Stimulated activated CD4-positive, alpha-beta T cell treated with anti-CD3 and anti-CD28 coated beads, Interleukin-4, amount 100 ng/mL, for 48 hours (primary cell): ENCODE measurements at places on chromosomes 6 and 20.

- no peak for DNase-seq
Measured at GRCh38 chr6:170317718-170318117, 11.2 kb downstream of the FAM120B start.

DNA sequence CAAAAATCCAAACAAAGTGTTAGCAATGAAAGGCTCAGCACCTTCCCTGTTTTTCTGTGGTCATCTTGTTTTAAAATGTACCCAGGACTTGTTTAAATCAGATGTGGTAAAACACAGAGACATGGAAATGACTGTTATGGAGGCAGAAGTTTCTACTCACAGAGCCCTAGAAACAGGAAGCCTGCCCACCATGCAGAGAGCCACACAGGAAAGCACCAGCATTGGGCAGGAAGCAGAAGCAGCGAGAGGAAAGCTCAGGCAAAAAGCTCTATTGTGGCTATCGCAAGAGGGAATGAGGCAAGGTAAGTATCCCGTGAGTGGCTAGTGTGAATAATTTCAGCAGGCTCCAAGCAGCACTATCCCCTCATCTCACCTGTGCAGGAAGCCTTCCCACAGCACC is 42.8 kb downstream of the GPR6 start:
- DNase-seq = no peak

DNA sequence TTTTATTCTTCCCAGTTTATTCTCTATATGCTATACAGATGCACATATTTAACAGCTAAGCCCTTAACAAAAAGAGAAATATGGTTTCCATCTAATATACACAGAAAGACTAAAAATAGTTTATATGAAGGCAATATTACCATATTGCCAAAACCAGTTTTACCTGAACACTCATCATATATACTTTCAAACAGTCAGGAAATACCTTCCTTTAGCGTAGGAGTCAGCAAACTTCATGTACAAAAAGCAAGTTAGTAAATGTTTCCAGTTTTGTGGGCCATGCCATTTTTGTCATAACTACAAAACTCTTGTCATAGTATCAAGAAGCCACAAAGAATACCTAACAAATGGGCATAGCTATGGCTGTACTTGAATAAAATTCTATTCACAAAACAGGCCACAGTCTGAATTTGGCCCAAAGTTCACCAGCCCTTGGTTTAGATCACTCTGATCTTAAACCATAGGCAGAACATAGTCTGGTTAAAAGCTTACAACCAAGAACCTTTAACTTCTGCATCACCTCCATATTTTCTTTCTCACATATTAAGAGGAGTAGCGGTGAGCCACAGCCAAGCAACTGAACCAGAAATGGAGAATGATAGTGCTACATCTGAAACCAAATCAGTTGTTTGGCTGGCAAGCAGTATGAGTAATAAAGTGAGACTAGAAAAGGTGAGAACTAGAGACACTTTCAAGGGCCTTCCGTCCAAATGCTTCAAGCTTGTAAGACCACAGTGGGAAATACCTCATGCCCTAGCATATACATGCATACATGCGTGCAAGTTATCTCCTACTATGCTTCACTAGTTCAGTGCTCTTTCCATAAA is 116.6 kb downstream of the PTPRK start:
- DNase-seq = no peak

DNA sequence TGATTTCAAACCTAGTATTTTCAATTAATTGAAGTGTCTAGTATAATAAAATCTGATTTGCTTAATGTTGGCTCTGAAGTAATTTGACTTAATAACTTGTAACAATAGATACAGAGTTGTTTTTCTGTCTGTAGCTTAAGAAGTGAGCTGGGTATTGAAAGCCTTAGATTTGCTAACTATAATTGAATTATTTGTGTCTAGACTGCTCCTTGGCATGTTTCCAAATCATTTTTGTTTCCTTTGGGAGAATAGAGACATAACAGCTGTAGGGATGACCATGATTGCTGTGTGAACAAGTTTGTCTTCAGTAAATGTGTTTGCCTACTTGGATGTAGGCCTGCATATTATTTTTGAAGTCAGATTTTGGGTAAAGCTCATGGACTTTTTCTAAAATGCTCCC is 115.4 kb downstream of the SCAF8 start:
- no peak for DNase-seq

- DNase-seq = no peak
Measured at GRCh38 chr20:2245637-2246036, 50.2 kb upstream of the TGM3 start.

DNA sequence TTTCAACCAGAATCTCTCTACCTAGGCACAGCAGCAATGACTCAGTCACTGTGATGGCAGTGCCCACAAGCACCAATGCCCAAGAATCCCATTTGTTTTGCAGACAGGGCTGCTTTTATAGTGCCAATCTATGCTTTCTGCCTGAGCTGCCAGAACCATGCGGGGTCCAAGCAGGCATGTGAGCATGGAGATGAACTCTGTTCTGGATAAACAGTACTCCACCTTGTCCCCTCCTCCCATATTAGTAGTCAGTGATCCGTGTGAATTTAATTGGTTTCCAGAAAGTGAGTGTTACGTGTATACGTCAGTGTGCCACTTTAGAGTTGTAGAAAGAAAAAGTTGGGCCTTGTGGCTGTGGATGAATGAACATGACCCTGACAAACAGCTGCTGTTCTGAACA is 79.4 kb downstream of the SASH1 start:
- DNase-seq = no peak

DNA sequence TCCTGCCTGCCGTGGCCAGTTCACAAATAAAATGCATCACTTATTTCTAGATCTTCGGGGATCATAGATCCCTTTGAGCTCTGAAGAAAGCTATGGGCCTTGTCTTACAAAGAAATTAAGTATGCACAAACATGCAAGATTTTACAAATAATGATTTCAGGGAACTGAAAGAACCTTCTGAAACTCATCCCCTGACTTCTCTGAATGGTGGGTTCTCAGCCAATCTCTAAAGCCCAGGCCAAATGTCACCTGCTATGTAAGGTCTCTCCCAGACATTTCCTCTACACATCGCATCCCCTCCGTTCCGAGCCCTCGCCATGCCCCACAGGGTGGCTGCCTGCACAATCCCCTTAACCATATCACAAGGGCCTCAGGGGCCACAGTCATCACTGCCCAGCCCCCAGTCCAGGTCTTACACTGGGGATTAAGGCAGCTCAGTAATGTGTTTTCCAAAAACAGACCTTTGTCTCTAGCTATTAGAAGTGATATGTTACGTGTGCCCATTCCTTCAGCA is 16.1 kb upstream of the ANKRD60 start:
- no peak for DNase-seq

DNA sequence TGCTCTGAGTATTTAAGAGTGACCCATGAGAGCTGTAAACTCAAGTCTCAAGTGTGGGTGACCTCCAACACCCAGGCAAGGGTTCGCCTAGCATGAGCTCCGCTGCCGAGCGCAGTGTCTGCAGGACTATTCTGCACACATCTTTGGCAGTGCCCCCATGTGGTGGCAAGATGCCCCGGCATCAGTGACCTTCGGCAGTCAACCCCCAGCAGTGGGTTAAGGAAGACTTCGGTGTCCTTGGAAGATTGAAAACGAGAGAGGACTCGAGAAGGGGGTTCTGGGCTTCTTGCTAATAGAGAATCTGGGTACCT is 43.1 kb downstream of the RBM38 start:
- DNase-seq = no peak

DNA sequence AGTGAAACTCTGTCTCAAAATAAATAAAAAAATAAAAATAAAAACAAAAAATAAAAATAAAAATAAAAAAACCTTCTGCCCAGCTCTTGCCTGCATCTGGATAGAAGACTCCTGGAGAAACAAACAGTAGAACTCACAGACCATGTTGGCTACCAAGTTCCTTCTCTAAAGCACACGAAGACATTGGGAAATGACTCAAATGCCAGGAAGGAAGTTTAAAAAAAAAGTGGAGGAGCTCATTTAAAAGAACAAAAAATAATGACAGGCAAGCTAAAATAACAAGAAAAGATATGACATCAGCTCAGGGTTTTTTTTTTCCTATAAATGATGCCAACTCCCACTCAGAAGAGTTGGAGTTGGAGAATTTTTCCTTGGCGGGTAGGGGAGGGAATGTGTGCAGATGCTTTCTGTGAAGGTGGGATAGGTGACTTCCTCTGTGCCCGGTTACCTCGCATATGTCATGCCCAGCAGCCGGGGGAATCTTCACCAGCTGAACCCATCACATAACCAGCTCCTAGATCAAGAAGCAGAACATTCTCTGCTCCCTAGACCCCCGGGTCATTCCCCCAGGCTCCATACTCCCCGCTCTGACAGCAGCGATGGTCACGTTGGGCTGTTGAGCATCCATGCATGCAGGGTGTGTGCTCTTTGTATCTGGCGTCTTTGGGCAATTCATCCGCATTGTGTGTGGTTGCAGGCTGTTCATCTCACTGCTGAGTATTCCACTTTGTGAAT is 17.3 kb upstream of the CD93 start:
- no peak for DNase-seq

DNA sequence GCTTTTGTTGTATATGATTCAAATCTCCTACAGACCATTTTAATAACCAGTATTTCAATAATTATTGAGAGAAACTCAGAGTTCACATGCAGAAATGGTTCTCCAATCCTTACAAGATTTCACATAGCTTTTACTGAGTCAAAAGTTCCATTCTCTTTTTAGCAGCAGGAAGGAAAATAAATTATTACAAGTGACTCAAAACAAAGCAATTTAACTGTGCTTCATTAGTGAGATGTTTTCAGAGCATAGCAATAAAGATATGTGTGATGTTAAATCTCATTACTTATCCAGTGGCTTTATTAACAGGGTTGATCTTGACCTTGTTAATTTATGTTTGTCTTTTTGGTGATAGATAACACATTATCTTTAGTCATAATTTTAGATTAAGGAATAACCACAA is 22.0 kb downstream of the KIF13A start:
- DNase-seq = no peak

- peak; percentile 37 for DNase-seq
Measured at GRCh38 chr20:31675828-31676608, 38.3 kb downstream of the COX4I2 start.

DNA sequence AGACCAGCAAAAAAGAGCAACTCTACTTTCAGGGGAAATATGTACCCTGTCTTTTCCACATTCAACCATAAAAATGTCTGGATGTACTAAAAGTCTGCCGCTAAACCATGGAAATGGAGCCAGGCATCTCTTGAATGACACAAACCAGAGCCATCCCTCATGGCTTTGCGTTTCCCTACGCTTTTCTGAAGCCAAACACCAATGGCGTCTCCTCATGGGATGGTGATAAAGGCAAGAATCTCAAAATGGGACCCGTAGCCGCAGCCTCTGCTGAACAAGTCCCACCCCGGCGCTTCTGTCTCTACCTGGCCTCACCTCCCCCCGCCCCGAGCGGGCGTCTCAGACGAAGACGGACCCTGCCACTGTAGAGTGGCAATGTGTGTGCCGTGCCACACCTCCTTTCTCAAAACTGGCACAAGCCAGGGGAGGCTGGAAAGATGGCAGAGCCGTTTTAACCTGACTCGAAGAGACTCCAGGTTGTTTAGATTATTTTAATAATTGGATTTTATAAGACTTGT is 80.3 kb upstream of the AFDN start:
- DNase-seq = no peak

DNA sequence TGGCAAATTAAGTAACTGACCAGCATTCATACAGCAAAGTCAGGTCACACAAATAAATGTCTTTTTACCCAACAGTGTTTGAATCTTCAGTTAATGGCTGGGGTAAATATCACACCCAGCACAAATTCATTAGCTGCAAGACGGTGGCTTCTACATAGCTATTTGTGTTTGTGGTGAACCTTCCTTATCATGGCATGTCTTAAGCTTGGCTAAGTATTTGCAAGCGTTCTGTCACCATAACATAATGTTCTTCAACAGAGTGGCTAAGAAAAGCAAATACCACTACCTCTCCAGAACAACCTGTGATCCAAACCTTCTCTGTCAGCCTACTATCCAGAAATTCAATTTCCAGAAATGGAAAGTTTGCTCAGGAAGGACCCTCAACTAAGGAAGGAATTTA is 255.6 kb upstream of the TAB2 start:
- DNase-seq = no peak

DNA sequence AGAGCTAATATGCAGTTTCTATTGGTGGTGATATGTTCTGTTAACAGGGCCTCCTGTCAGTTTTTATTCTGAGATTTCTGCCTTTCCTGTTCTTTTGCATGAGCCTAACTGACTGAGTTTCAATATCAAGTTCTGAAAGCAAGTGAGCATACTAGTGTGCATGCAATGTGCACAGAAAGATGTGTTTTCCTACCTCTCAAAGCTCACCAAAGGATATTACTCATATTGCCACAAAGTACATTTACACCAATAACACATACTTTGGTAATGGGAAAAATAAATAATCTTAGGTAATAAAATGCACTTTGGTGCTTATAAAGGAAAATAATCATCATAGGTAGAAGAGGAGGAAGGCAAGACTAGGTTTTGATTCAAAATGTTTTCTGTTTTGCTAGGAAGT is 195.0 kb downstream of the KHDC1L start:
- no peak for DNase-seq

- peak; percentile 19 for DNase-seq
Measured at GRCh38 chr6:150334790-150335783, 33.7 kb upstream of the IYD start.

DNA sequence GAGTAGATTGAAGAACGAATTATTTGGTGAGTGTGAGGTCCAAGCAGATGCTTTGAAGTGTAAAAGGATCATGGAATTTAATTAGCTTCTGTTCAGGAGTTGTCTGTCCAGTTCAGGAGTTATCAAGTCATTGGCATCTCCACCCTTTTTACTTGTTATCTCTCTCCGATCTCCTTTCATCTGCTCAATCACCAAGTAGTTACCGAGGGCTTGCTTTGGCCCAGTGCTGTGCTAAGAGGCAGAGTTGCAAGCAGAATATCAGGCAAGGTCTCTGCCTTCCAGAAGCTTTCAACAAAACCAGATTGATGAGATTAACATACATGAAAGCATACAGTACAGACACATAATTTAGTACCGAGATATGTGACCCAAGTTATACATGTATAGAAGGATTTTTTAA is 10.2 kb upstream of the TNFRSF21 start:
- DNase-seq = no peak

GRCh38 chr6:114648847-114649246 is 306.0 kb upstream of the HS3ST5 start:
- DNase-seq = no peak

- DNase-seq = no peak
Measured at GRCh38 chr6:133549371-133549801, 308.2 kb downstream of the EYA4 start.

GRCh38 chr6:158707821-158708195 is 58.0 kb downstream of the SYTL3 start:
- no peak for DNase-seq

DNA sequence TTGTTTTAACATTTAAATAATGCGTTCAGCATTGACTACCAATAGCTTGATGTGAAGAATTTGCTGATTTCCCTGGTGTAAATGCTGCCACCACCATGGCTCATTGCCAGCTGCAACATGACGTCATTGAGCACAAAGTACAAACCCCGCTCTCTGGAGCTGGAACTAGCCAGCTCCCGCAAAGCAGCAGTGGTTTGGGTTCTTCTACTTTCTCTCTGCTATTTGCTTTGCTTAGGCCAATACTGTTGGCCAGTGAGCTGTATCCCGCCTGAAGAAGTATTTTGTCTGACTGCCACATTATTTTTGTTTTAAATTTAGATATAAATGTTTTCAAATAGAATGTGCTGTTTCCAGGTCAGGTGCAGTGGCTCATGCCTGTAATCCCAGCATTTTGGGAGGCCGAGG is 47.4 kb upstream of the KIF13A start:
- no peak for DNase-seq

GRCh38 chr6:161226009-161226964 is 47.6 kb downstream of the AGPAT4 start:
- no peak for DNase-seq
